ENCODE measurements at places on chromosomes 6 and 20. TPM values are rescaled to one million over a fixed set of nuclear protein-coding genes. Genes with fewer than 3 reads are reported as not detected.

- peaks cover 70% of the 10 kb centered on the region for H3K4me1 ChIP-seq
- peaks cover 7% of the 10 kb centered on the region for H3K27me3 ChIP-seq
- peaks cover 5% of the 10 kb centered on the region for H3K36me3 ChIP-seq
- peak within 1 kb of the TSS; percentile 98 for H3K27ac ChIP-seq
Observed at GRCh38 chr6:158644231-158645063, at the start of gene DYNLT1. Gene DYNLT1, minus strand, starts transcription at chr6:158644743. Its CDS starts 35 bp downstream, at chr6:158644708.

- no peak overlapping the region for H3K4me3 ChIP-seq
- H3K27me3 ChIP-seq, result peaks cover 2% of the 10 kb centered on the region
- H3K27ac ChIP-seq, result no peak overlapping the region
Observed at GRCh38 chr20:5402903-5403531, 86.3 kb upstream of the PROKR2 start.

MATN4 gene
- not detected for polyA plus RNA-seq

PCNA gene
- polyA plus RNA-seq, result 86.5 TPM

DNA sequence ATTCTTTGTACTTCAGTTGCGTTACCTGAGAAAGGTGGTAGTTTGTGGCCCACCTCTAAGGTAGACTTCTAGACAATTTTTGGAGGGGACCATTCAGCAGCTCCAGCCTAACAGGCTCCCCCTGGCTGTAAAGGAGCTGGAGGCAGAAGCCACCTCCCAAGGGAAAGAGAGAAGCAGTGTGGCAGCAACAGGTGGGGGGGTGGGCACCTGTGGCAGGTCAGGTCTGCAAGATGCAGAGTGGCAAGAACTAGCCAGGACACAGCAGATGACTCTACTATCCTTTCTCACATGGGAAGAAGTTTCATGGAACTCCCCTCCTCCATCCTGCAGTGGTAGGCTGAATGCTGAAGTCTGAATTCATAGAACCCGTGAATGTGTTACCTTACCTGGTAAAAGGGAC, 148.3 kb upstream of the DTNBP1 start:
- H3K4me3 ChIP-seq, result no peak overlapping the region
- no peaks in the 10 kb centered on the region for H3K36me3 ChIP-seq
- H3K27ac ChIP-seq, result no peak overlapping the region
- H3K4me1 ChIP-seq, result peaks cover 5% of the 10 kb centered on the region
- H3K27me3 ChIP-seq, result peaks cover 3% of the 10 kb centered on the region

- no peak overlapping the region for H3K4me3 ChIP-seq
- no peak overlapping the region for H3K27ac ChIP-seq
- no peaks in the 10 kb centered on the region for H3K36me3 ChIP-seq
- no peak for DNase-seq
Observed at GRCh38 chr20:57659517-57660180, 39.4 kb upstream of the ZBP1 start.

- no peak overlapping the region for H3K4me3 ChIP-seq
- no peak for DNase-seq
- peaks cover 35% of the 10 kb centered on the region for H3K4me1 ChIP-seq
Observed at GRCh38 chr6:35922139-35922554, 1.2 kb upstream of the SRPK1 start.

GRCh38 chr6:149202100-149202499, 115.4 kb upstream of the TAB2 start:
- H3K27me3 ChIP-seq, result no peaks in the 10 kb centered on the region
- DNase-seq, result no peak
- H3K36me3 ChIP-seq, result no peaks in the 10 kb centered on the region
- H3K4me1 ChIP-seq, result no peaks in the 10 kb centered on the region

DNA sequence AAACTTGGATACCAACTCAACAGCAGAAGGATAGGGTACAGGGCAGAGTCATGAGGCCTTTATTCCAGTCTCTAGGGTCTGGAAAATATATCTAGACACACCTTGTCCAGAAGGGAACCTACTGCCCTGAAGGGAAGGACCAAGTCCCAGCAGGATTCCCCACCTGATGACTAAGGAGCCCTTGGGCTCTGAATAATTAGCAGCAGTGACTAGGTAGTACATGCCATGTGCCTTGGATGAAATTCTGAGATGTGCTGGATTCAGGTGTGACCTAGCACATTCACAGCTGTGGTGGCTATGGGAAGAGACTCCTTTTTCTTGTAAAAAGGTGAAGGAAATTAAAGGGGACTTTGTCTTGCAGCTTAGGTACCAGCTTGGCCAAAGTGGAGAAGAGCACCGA, 364.3 kb upstream of the PTCHD4 start:
- no peak for DNase-seq
- no peaks in the 10 kb centered on the region for H3K36me3 ChIP-seq
- H3K4me3 ChIP-seq, result no peak overlapping the region
- H3K27ac ChIP-seq, result no peak overlapping the region
- H3K27me3 ChIP-seq, result no peaks in the 10 kb centered on the region

DNA sequence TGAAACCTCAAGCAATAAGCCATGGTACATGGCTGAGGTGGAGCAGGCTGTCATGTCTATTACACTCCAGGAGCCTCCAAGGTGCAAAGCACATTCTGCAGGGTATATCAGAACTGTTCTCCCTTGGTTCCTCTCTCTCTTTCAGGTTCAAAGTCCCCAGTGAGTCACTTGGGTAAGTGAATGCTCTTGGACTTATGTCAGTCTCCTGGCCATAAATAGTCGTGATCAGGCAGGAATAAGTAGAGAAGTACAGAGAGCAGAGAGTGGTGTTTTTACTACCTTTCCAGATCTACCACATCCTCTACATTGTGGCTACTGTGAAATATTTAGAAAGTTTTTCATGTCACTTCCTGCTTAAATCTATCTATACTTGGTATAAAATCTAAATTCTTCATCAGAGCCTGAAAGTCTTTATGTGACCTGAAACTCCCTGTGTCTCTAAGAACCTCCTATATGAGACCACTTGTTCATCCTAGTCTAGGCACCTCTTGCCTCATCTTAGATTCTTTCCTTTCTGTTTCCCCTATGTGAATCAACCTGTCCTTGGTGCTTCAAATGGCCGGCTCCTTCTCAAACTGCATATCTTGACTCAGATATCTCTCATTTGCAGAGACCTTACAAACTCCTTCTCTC, 1077.6 kb upstream of the MAP3K7 start:
- no peaks in the 10 kb centered on the region for H3K36me3 ChIP-seq
- peaks cover 13% of the 10 kb centered on the region for H3K4me1 ChIP-seq
- no peak overlapping the region for H3K4me3 ChIP-seq
- no peak overlapping the region for H3K27ac ChIP-seq

DNA sequence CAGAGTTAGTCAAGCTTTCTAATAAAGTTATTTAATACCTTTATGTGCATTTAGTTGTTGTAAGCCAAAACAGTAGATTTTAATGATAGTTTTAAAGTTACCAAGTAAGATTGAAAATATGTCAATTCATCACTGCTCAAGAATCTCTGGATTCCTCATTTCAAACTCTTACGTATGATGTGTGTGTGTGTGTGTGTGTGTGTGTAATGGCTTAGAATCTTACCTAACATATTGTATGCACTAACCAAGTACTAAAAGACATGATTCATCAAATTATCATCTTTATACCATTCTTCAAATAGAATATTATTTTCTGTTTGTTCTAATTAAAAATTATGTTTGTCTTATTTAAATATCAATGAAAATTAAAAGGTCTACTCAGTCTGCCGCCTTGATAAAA, 41.5 kb upstream of the ZNF337 start:
- peaks cover 6% of the 10 kb centered on the region for H3K36me3 ChIP-seq
- no peak overlapping the region for H3K4me3 ChIP-seq
- H3K4me1 ChIP-seq, result peaks cover 14% of the 10 kb centered on the region

OR2B6 gene
- polyA plus RNA-seq, result not detected

WFDC10B gene
- polyA plus RNA-seq, result not detected

DNA sequence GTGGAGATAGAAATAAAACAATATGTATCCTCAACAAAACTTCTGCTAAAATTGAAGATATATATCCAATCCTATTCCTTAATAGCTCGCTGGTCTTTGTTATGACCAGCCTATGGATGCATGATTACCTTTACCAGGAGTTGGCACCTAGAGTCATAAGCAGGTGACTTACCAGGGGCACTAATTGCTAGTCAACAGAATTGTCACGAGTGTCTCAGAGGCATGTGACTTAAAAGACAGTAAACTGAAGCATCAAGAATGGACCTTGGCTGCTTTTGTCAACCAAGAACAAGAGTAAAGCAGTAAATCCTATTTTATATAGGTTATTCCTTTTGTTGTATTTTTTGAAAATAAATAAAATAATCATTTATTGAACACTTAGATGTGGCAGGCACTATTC, 115.4 kb downstream of the MYO6 start:
- peaks cover 12% of the 10 kb centered on the region for H3K36me3 ChIP-seq
- H3K27ac ChIP-seq, result no peak overlapping the region
- H3K27me3 ChIP-seq, result no peaks in the 10 kb centered on the region
- no peak for DNase-seq
- H3K4me1 ChIP-seq, result no peaks in the 10 kb centered on the region
